ENCODE measurements at places on chromosomes 12 and 14.
A peak's percentile ranks its signal among the peaks of the same experiment; 100 is the strongest.

- DNase-seq = no peak
Observed at GRCh38 chr12:22923768-22924167, 298.8 kb downstream of the ETNK1 start.

DNA sequence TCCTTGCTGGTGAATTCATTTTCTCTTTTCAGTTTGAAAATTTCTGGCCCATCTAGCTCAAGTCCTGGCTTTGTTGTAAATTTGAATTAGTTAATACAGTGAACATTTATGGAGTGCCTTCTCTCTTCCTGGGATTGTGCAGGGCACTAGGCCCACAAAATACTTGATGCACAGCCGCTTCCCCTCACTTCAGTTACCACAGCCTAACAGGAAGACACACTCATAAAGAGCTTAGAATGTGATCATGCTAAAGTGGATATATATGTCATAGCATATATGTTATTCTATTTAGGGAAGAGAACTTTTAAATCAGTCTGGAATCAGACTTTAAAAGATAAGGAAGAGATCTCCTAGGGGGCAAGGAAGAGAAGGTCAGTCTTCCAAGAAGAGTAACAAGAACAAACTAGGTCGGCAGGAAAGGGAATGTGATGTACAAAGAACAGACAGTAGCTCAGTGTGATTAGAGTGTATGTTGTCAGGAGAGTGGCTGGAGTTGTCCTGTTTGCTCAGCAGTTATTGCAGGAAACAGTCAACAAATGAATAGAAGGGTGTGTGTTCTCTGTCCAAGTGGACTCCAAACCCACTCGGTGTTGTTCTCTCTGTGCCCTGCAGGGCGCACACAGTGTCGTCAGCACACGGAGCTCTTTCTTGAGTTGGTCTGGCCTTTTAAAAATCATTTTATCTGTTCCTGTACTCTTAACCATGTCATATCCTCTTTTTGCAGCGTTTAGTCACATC is 74.4 kb downstream of the DAAM1 start:
- DNase-seq = no peak

DNA sequence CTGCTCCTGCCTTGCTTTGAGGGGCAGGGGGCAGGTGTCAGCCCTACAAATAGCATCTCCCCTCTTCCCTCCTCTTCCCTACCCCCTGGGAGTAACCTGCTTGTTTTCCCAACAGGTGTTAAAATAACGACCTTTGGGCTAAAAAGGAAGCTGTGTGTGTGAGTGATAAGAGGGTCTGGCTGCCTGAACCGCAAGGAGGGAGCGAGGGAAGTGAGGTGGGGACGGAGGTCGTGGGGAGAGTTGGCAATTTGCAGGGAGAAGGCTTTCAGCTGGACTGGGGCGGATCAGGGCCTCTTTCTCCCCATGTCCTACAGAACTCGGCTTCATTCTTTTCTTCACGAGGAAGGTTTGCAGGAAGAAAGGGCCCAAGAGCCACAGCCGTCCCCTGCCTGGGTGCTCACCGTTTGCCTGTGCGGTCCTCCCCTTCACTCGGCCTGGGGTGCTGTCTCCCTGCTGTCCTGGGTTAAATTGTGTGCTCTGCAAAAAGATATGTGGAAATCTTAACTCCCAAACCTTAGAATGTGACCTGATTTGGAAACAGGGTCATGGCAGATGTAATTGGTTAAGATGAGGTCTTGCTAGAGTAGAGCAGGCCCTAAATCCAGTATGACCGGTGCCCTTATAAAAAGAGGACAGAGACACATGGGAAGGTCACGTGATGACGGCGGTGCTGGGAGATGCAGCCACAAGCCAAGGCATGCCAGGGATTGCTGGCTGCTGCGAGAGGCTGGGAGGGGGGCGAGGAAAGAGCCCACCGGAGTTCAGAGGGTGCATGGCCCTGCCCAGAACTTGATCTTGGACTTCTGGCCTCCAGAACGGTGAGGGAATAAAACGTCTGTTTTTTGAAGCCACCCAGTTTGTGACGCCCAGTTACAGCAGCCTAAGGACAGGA is 38.7 kb upstream of the NCOR2 start:
- no peak for DNase-seq

DNA sequence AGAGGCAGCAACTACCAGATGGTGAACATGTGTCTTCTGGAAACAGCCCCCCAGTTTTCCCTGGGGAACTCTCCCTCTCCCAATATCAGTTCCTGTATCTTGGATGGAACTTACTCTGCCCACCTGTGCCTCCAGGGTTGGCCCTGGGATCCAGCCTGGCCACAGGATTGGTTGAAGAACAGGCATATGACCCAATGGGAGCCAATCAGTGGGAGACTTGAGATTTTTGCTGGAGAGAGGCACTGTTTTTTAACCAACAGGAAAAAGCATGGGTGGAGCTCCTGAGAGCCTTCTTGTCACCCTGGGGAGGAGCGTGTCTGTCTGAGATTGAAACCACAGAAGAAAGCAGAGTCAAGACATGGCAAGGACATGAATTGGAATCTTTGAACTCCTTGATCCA is 33.6 kb upstream of the COX6A1 start:
- DNase-seq = peak; percentile 47

- no peak for DNase-seq
Observed at GRCh38 chr14:60212503-60213371, 36.3 kb upstream of the PPM1A start.

DNA sequence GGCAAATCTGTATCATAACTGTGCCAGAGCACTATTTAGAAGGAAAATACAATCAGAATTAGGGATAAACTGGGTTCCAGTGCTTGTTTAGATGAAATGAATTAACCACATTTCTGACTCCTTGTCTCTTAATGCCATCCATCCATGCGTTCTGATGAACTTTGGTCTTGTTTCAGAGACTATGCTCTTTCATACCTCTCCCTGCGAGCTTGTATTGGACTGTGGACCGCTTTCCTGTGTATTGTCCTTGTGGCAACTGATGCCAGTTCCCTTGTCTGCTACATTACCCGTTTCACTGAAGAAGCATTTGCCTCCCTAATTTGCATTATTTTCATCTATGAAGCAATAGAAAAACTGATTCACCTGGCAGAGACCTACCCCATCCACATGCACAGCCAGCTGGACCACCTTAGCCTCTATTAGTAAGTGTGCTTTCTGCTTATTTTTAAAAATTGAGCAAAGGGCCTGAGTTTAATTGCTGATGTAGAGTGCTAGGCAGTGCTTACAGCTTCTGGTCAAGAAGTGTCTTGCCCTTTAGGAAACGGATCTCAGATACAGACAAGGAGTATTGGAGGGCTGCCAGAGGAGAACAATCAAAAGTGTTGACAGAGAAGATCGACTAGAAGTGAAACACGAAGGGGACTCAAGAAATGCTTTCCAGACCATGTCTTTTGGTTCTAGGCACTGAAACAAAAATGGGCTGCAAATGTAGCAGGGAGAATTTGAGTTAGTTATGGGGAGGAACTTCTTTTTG is 46.7 kb downstream of the SLC4A8 start:
- no peak for DNase-seq

- peak; percentile 97 for DNase-seq
Observed at GRCh38 chr12:55996715-55997534, at the start of gene SUOX. SUOX (plus strand) TSS chr12:55997276; CDS start chr12:56002222, 4,946 bp downstream.

DNA sequence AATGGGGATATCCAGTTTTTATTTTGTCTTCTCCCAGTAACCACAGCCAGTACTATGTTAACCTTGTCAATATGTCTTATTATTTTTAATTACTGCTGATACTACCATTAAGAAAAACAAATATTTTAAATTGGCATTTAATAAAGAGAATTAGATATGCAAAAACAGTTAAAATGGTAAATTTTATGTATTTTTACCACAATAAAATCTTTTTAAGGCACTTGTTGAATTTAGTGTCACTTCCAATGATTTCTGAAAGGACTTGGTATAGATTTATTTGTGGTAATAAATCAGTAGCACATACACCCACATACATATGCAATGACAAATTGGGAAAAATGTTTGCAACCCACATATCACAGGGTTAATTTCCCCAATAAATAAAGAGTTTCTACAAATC is 14.0 kb downstream of the CDKN1B start:
- DNase-seq = no peak

- no peak for DNase-seq
Observed at GRCh38 chr14:61499991-61500390, 178.6 kb downstream of the PRKCH start.

DNA sequence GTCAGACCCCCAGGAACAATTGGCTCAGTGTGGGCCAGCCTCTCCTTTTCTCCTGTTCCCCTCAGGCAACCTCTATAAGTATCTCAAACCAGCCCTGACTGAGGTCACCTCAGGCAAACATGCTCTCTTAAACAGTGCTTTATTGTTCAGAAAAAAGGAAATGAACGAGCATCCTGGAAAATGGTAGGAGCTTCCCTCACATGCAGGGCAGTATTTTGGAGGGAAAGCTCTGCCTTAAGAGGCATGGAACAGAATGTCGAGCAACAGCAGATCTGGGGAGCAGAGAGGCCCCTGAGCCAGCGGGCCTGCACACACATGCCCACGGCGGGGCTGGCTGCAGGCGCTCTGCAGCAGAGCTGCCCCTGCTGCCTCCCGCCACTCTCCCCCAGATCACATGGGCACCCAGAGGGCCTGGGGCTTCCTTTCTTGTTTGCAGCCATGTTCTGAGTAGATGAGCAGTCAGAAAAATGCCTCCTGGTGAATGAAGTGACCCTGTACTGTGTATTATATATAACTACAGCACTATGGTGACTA is 42.0 kb downstream of the MOK start:
- peak; percentile 82 for DNase-seq

- DNase-seq = no peak
Observed at GRCh38 chr12:14303661-14304155, 61.8 kb upstream of the ATF7IP start.

DNA sequence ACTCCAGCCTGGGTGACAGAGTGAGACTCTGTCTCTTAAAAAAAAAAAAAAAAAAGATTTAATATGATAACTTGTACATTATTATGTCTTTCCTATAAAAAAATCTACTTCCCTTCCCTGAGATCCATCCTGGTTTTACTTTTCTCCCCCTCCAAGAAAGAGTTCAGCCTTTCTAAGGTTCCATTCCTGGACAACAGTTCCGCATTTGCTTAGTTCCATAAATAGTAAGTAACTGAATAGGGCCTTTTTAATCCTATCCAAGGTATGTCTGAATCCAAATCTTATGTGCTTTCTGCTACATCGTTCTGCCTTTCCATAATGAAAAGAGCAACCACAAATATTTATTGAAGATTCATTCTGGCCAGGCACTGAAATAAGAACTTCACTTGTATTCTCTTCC is 187.8 kb downstream of the DACT1 start:
- peak; percentile 12 for DNase-seq

DNA sequence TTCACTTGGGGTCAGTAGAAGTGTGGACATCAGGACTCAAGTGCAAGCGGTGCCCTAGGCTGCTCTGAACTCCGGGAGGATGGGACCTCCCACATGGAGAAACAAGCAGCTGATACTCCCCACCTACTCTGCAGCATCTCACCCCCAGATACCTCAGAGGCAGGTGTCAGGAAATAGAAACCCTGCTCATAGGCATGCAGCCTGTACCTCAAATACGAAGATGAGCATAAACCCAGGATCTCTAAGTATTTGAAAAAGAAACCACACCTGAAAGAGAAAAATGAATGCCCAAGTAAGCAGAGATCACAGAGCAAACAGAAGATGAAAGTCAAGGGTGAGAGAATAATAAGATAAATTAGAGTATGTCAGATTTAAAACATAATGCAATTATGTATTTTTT is 75.6 kb upstream of the WSCD2 start:
- DNase-seq = no peak
